Astrocyte (in vitro differentiated cells and primary cell): ENCODE measurements at places on chromosomes 11 and 22. TPM values are rescaled to one million over a fixed set of nuclear protein-coding genes. Genes with fewer than 3 reads are reported as not detected.

Gene NF2
- 84.8 and 93.4 TPM in 2 replicates for total RNA-seq

Gene TYMP
- 3.3 and 3.7 TPM in 2 replicates for total RNA-seq

Gene MS4A12
- 0.31 TPM in 1 of 2 replicates, not detected in the other for total RNA-seq

Gene APOL2
- total RNA-seq = 77.2 and 85.1 TPM in 2 replicates

Gene SMIM35
- not detected in 2 replicates for total RNA-seq

Gene KIRREL3
- total RNA-seq = 0.79 and 0.91 TPM in 2 replicates

Gene SAA1
- 0.43 TPM in 1 of 2 replicates, not detected in the other for total RNA-seq

GRCh38 chr11:113579292-113579940, 104.2 kb upstream of the DRD2 start:
- H3K27me3 ChIP-seq = peaks cover 3% of the 10 kb centered on the region
- no peak overlapping the region for H3K27ac ChIP-seq
- no peaks in the 10 kb centered on the region for H3K36me3 ChIP-seq
- H3K4me3 ChIP-seq = no peak overlapping the region

- H3K27ac ChIP-seq = no peak overlapping the region
- H3K4me3 ChIP-seq = no peak overlapping the region
- peaks cover 30% of the 10 kb centered on the region for H3K4me1 ChIP-seq
- H3K27me3 ChIP-seq = no peaks in the 10 kb centered on the region
Observed at GRCh38 chr11:76622493-76623094, 48.0 kb downstream of the LRRC32 start.

DNA sequence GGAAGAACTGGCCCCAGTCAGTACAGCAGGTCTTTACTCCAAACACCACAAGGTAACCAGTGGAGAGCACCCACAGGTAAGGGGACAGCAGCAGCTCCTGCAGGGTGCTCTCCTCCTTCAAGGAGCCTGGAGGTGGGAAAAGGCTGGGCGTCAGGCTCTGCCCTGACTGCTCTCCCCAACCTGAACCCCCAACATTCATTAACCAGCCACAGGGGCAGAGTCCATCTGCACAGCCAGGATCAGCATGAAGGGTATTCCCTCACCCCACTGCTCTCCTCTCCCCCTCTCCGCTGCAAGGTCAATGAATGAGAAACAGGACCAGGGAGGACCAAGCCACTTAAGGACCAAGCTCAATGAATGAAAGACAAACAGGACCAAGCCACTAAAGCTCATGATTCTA, 3.7 kb downstream of the SLC37A4 start:
- H3K4me1 ChIP-seq = peaks cover 5% of the 10 kb centered on the region
- no peaks in the 10 kb centered on the region for H3K27me3 ChIP-seq
- DNase-seq = no peak
- H3K4me3 ChIP-seq = no peak overlapping the region
- peaks cover 6% of the 10 kb centered on the region for H3K36me3 ChIP-seq
- no peak overlapping the region for H3K27ac ChIP-seq

- DNase-seq = no peak
- H3K36me3 ChIP-seq = no peaks in the 10 kb centered on the region
- peaks cover 3% of the 10 kb centered on the region for H3K27me3 ChIP-seq
- H3K27ac ChIP-seq = no peak overlapping the region
- no peak overlapping the region for H3K4me3 ChIP-seq
Observed at GRCh38 chr11:119782006-119782738, 53.2 kb upstream of the NECTIN1 start.

- no peak for DNase-seq
- H3K27ac ChIP-seq = no peak overlapping the region
- H3K27me3 ChIP-seq = peaks cover 2% of the 10 kb centered on the region
- no peaks in the 10 kb centered on the region for H3K4me1 ChIP-seq
Observed at GRCh38 chr11:62193952-62194351, 3.9 kb downstream of the SCGB1D1 start.

DNA sequence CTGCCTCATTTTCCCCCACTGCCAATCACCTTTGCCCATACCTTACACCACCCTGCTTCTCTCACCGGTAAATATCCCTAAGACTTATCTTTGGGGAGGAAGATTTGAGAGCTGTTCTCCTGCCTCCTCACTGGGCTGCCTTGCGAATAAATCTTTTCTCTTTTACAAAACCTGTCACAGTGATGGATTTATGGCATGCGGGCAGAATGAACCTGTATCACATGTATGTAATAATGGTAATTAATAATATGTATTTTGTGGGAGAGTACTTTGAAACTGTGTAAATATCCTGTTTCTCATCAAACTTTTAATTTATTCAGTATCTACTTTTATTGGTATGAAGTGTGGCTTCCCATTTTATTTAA, 3.6 kb upstream of the USP18 start:
- no peak overlapping the region for H3K4me3 ChIP-seq
- no peak for DNase-seq

- H3K4me1 ChIP-seq = no peaks in the 10 kb centered on the region
- H3K27ac ChIP-seq = no peak overlapping the region
- no peak overlapping the region for H3K4me3 ChIP-seq
- H3K27me3 ChIP-seq = no peaks in the 10 kb centered on the region
Observed at GRCh38 chr11:36874291-36874690, 276.3 kb upstream of the RAG2 start.

GRCh38 chr11:111512296-111513239, at the start of gene BTG4:
Gene BTG4, minus strand, starts transcription at chr11:111512386. Its CDS starts 13,610 bp downstream, at chr11:111498776.
- H3K27ac ChIP-seq = no peak within 1 kb of the TSS
- H3K4me1 ChIP-seq = peaks cover 3% of the 10 kb centered on the region
- peak within 1 kb of the TSS; percentile 53 for H3K4me3 ChIP-seq
- no peaks in the 10 kb centered on the region for H3K36me3 ChIP-seq
- no peaks in the 10 kb centered on the region for H3K27me3 ChIP-seq

DNA sequence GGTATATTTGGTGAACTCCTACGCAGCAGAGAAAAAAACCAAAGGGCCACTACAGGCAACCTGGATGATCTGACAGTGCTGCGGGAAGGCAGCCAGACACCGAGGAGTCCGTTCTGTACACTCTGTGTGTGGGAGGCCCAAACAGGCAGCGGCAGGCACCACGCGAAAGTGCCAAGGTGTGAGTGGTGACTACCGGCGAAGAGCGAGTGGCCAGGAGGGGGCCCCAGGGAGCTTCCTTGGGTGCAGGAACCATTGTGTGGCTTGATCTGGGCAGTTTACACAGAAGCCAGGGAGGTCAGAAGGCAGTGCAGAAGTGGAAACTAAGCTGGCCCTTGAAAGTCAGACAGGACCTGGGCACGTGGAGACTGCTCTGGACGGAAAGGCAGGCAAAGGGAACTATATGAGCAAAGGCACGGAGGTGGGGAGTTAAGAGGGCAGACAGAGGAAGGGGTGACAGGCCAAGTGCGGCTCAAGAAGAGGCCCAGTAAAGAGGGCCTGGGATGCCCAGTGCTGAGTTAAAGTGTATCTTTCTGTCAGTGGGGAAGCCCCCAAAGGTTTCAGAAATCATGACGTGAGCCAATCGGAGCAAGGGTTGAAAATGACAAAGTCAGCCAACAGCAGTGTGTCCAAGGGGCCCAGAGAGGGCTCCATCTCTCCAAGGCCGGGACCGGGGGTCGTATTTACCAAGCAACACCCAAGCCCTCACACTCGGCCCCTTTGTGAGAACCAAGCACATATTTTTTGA, 10.6 kb downstream of the TMEM184B start:
- H3K4me1 ChIP-seq = peaks cover 28% of the 10 kb centered on the region
- H3K4me3 ChIP-seq = no peak overlapping the region
- DNase-seq = no peak
- no peaks in the 10 kb centered on the region for H3K36me3 ChIP-seq

- no peaks in the 10 kb centered on the region for H3K36me3 ChIP-seq
- no peak for DNase-seq
- H3K27me3 ChIP-seq = no peaks in the 10 kb centered on the region
- H3K4me1 ChIP-seq = no peaks in the 10 kb centered on the region
- no peak overlapping the region for H3K27ac ChIP-seq
Observed at GRCh38 chr11:9951807-9952206, 287.9 kb downstream of the SWAP70 start.

GRCh38 chr11:14544611-14545010, 24.4 kb upstream of the PSMA1 start:
- H3K4me1 ChIP-seq = no peaks in the 10 kb centered on the region
- DNase-seq = no peak
- no peaks in the 10 kb centered on the region for H3K27me3 ChIP-seq
- H3K36me3 ChIP-seq = no peaks in the 10 kb centered on the region

DNA sequence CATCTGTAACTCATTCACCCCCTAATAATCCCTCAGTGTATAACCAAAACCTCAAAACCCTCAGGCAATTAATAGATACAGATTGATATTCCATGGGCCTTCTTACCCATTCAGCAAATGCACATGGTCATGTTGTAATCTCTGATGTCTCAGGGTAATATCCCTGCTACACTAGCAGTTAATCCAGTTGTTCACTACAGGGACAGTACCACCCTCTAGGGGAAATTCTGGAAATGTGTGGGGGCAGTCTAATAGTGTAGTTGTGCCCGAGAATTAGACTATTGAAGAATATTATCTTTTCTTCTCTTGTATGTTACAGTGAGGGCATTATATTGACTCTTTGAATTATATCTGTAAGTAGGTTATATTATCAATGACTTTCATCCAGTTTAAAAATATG, 175.4 kb downstream of the CWF19L2 start:
- H3K27ac ChIP-seq = no peak overlapping the region
- no peaks in the 10 kb centered on the region for H3K4me1 ChIP-seq
- H3K4me3 ChIP-seq = no peak overlapping the region
- H3K27me3 ChIP-seq = no peaks in the 10 kb centered on the region

- no peak overlapping the region for H3K27ac ChIP-seq
- H3K36me3 ChIP-seq = no peaks in the 10 kb centered on the region
- H3K4me3 ChIP-seq = no peak overlapping the region
- no peak for DNase-seq
- H3K27me3 ChIP-seq = peaks cover 4% of the 10 kb centered on the region
Observed at GRCh38 chr11:2517386-2518064, 72.7 kb downstream of the KCNQ1 start.

GRCh38 chr22:50313021-50313420, 5.6 kb upstream of the PLXNB2 start:
- no peak overlapping the region for H3K27ac ChIP-seq
- no peaks in the 10 kb centered on the region for H3K27me3 ChIP-seq
- no peak for DNase-seq
- H3K4me3 ChIP-seq = no peak overlapping the region
- H3K36me3 ChIP-seq = no peaks in the 10 kb centered on the region

- H3K27ac ChIP-seq = no peak overlapping the region
- no peaks in the 10 kb centered on the region for H3K27me3 ChIP-seq
- DNase-seq = no peak
- H3K36me3 ChIP-seq = peaks cover 9% of the 10 kb centered on the region
- peaks cover 52% of the 10 kb centered on the region for H3K4me1 ChIP-seq
- peak overlapping the region; percentile 93 for H3K4me3 ChIP-seq
Observed at GRCh38 chr11:47410370-47411264, 2.2 kb downstream of the SLC39A13 start.
